ENCODE measurements at places on chromosomes 7 and 10. TPM values are rescaled to one million over a fixed set of nuclear protein-coding genes. Genes with fewer than 3 reads are reported as not detected.

Gene MRLN
- not detected for total RNA-seq

Gene UCMA
- not detected for total RNA-seq

Gene PRSS1
- total RNA-seq: not detected

Gene MSMB
- total RNA-seq: not detected

Gene SFTPA2
- total RNA-seq: 0.25 TPM

Gene IDI2
- total RNA-seq: not detected

Gene MICALL2
- 4.4 TPM for total RNA-seq

Gene PON1
- 2.0 TPM for total RNA-seq

Gene GPR141
- total RNA-seq: 4.9 TPM

Gene WEE2
- total RNA-seq: not detected

Gene ANKRD30A
- 1.9 TPM for total RNA-seq
